Left renal cortex interstitium (tissue), 4 donors: ENCODE measurements at places on chromosomes 11 and 22. TPM values are rescaled to one million over a fixed set of nuclear protein-coding genes. Genes with fewer than 3 reads are reported as not detected.

Gene VSIG10L2
- not detected for polyA plus RNA-seq

Gene BTBD18
- polyA plus RNA-seq: not detected

Gene GVQW3
- 18.7 TPM for polyA plus RNA-seq

GRCh38 chr11:13207665-13208594 is 69.7 kb upstream of the BMAL1 start:
- DNase-seq: no peak

GRCh38 chr11:17407575-17407974 is 19.1 kb upstream of the KCNJ11 start:
- DNase-seq: no peak

DNA sequence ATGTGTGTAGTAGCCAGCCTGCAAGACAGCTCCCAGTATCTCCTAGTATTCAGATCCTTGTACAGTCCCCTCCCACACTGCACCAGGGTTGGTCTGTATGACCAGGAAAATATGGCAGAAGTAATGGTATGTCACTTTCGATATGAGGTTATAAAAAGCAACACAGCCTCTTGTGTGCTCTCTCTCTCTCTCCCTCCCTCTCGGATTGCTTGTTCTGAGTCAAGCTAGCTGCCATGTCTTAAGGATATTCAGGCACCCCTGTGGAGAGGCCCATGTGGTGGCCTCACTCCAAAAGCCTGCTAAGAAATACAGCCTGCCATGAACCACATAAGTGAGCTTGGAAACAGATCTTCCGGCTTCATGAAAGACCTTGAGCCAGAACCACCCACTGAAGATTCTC is 25.4 kb downstream of the FXYD6 start:
- no peak for DNase-seq

- DNase-seq: no peak
Measured at GRCh38 chr11:132576706-132577105, 955.6 kb downstream of the OPCML start.

DNA sequence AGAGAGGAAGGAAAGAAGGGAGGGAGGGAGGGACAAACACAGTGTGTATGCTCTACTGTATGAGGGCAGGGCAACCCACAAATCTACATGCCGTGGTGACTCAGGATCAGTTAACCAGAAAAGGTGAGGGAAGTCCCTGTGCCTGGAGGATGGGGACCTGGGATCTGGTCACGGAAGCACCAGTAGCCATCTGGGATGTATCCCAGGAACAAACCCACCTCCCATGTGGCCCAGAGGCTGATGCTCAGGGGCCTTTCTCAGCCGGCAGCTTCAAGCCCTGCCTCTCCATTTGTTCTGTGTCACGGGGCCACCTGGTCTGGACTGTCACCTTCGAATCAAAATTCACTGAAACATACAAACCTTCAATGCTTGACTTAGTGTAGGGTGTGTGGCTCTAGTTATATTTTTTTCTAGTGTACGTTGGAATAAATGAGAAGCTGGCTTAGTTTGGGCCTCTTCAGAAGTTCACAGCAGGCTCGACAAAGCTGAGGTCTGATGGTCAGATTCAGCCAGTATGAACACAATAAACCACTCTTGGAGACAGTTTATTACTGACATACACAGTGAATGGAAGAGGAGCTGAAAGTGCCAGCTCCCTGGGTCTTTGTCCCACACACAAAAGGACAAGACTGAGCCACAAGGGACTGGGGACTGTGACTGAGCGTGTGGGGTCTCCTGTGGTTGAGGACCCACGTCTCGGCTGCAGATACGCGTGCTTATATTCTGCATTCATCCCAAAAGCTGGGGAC is 23.5 kb upstream of the RTL6 start:
- DNase-seq: no peak

GRCh38 chr11:5297721-5298323 is 3.9 kb downstream of the OR51B4 start:
- DNase-seq: no peak

DNA sequence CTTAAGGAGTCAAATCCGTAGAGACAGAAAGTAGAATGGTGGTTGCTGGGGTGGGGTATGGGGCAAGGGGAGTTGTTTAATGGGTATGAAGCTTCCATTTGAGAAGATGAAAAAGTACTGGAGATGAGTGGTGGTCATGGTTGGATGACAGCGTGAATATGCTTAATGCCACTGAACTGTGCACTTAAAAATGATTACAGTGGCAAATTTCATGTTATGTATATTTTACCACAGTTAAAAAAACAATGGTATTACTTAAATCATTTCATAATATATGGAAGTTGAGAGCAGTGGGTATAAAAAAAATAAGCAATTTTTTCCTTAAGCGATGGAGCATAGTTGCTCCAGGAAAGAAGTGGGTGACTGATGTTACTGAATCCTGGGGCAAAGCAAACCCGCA is 67.1 kb downstream of the C22orf31 start:
- no peak for DNase-seq

- DNase-seq: no peak
Measured at GRCh38 chr11:72614381-72614780, 59.8 kb downstream of the PDE2A start.

DNA sequence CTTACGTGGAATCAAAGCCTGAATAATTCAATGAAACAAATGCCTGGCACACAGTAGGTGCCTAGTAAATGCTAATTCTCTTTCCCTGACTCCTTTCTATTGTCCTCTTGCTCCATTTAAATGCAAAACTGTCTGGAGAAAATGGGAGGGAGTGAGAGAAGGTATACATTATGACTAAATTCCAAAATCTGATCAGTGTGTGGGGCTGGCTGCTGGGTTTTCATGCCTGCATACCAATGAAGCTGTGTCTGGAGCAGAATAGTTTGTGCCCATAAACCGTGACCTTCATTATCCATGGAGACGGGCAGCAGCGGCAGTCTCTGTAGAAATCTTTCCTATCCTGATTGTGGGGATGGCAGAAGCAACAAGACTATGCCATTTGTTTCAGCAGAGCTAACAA is 223.4 kb upstream of the ZBED5 start:
- no peak for DNase-seq

GRCh38 chr11:1041936-1042608 is 5.6 kb upstream of the MUC6 start:
- no peak for DNase-seq

- no peak for DNase-seq
Measured at GRCh38 chr11:44326615-44327475, 16.9 kb upstream of the ALX4 start.

DNA sequence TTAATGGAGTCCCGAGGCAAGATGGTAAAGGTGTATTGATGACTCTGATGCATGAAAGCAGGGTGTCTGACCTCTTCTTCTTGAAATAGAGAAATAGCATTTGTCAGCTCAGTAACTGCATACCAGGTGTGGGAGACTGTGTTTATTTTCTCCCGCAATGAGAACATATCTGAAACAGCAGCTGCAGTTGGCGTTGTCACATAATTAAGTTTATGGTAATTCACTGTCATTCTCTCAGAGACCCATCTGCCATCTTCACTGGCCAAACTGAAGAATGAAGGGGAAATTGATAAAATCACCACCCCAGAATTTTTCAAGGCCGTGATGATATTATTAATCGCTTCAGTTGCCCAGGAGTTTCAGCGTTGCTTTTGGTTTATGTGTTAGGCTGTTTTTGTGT is 20.1 kb upstream of the MCHR1 start:
- no peak for DNase-seq

GRCh38 chr22:42280140-42280539 is 9.7 kb upstream of the TCF20 start:
- no peak for DNase-seq

DNA sequence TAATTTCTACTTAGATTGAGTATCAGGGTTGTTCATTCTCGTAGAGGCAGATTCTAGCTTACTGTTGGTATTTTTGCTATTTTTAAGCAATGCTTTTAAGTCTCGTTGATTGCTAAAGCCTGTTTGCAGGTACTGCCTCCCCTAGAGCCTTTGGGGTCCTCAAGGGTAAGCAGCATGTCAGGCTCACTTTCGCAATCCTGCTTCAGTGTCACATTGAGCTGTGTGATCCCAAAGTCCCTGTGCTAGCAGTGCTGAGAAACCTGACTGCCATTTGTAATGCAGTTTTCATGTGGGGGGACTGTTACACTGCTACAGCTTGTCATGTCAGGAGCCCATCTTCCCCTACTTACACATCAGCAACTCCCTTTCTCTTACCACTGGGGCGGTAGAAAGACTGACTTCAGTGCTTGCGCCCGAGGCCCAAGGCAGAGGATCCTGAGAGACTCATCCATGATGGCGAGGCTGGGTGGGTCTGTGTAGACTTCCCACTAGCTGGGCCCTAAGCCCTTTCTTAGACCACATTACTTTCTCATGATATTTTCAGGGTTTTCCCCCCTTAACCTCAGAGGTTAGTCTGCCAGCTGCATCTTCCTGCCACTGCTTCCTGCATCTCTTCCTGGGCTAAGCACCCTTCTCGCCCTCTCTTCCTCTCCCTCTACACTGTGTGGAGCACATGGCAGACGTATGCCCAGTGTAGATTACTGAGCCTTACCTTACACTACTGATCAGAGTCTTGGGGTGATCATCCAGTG is 40.8 kb upstream of the ST14 start:
- DNase-seq: no peak
